ENCODE measurements at places on chromosomes 1 and 21.

- ATAC-seq: no peak
Observed at GRCh38 chr1:237570530-237570929, 320.2 kb downstream of the ZP4 start.

DNA sequence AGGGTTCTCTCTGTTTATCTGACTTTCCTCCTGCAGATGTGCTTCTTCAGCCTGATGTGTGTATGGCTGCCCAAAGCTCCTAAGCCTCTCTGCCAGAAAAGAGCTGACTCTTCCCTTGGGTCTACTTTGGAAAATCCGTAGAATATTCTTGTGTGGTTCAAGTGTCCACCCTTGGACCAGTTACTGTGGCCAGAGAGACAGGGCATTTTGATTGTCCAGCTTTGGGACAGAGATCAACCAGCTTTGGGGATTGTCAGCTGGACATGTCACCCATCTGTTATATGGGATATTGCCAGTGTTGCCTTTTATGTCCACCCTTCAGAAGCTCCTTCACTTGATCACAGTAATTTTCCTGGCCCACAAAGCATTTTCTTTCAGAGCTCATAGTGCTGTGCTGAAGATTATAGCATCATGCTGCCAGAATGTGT is 126.2 kb upstream of the L1TD1 start:
- ATAC-seq: no peak

DNA sequence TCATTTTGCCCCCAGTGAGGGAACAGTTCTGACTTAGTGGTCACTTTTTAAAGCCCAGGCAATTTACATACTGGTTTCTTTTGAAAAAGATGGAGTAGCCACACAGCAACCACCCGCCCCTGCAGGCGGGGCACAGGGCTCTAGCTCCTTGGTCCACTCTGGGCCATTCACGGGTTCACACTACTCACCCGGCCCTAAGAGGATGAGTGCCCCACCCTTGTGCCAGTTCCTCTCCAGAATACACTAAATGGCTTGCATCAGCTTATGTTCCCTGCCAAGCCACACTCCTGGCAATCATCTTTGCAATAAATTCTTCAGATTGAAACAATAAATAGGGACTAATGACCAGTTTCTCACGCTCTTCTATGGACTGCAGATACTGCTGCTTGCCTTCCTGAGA is 15.7 kb upstream of the ATP13A2 start:
- no peak for ATAC-seq

DNA sequence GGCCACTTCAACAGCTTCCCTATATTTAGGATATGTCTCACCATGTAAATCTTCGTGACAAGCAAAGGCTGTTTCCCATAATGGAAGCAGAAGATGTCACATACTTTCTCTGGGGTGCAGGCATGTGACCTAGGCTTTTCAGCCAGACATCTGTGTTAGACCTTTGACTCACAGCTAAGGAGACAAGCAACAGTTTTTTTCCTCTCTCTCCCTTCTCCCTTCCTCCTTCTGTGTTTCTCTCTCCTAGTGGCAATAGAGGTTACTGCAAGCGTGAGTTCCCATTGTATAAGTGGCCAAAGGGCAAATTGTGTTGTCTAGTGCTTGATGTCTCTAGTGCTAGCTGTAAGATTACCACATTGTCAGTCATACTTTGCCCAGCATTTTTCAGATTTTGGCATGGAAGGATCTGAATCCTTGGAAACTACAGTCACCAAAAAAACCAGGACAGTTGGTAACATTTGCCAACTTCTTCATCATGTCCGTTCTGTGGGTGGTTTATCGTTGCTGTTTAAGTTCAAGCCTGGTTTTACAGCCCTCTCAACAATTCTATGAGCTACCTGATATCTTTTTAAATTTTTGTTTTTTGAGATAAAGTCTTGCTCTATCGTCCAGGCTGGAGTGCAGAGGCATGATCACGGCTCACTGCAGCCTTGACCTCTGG is 44.4 kb upstream of the RABGAP1L start:
- peak; percentile 72 for ATAC-seq

DNA sequence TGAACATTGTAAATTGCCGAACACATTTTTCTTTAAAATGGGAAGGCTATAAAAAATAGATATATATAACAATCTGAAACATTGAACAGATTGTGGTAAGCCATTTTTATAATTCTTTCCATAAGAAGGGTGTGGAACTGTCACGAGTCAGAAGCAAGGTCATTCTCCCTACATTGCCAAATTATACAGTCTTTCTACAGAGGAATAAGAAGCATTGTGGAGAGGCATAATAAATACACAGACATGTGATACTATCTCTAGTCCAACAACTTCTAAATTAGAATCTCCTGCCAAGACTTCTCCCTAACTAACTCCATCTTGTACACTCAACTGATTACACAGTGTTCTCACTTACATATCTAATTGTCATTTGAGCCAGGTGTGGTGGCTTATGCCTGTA is 227.9 kb downstream of the CENPF start:
- no peak for ATAC-seq
